ENCODE measurements at places on chromosomes 3 and 15. TPM values are rescaled to one million over a fixed set of nuclear protein-coding genes. Genes with fewer than 3 reads are reported as not detected.

DNA sequence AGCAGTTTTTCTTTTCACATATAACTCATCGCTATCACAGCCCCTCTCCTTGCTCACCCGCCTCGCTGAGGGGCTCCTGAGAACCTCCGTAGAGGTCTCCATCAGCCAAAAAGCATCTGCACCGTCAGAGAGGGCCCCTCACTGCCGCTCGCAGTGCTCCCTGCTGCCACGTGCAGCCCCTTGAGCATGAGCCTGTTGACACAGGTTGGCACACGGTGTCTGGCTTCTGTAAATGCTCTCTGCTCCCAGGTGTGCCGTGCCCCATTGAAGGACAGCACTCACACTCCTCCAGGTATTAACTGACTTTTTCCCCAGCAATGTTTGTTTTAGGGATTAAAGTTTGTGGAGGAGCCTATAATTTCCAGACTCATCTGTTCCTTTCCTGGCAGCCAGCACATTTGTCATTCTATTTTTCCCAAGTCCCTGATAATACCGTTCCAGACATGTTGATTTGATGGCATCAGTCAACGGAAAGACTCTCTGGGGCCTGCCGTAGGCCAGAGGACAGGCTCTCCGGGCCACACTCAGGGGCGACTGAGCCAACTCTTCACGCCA, 2.1 kb upstream of the FURIN start:
- DNase-seq: no peak

Gene AGTR1
- total RNA-seq: 0.28 TPM

Gene IL17RD
- total RNA-seq: 3.5 TPM

Gene C3orf62
- total RNA-seq: 2.3 TPM

Gene TRIM42
- total RNA-seq: not detected

Gene TM4SF4
- 0.46 TPM for total RNA-seq

Gene ADAMTS7
- total RNA-seq: 1.0 TPM

All from Panc1 (cell line).